ENCODE measurements at places on chromosomes 1 and 21.

- DNase-seq, result peak; percentile 37
Measured at GRCh38 chr1:214123061-214123784, 135.4 kb downstream of the PROX1 start.

- DNase-seq, result no peak
Measured at GRCh38 chr1:219772265-219773036, 155.9 kb downstream of the SLC30A10 start.

GRCh38 chr1:2583331-2583791 is 3.2 kb upstream of the PRXL2B start:
- DNase-seq, result no peak

DNA sequence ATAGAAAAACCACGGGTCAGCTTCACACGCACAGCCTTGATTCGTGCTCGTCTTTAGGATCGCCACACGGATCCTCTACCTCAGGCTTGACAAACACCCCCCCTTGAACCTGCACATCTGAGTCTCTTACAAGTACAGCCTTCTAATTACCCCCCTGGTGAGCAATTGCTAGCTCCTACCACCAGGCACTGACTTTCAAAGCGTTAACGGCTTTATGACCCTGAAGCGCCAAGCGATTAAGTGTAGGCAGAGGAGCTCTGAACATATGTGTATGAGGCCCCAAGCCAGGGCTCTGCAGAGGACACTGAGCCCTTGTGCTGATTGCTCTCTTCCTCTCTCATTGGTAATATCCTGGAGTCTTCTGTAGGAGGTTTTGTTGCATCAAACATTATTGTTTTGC is 55.7 kb upstream of the EPHA8 start:
- DNase-seq, result no peak

DNA sequence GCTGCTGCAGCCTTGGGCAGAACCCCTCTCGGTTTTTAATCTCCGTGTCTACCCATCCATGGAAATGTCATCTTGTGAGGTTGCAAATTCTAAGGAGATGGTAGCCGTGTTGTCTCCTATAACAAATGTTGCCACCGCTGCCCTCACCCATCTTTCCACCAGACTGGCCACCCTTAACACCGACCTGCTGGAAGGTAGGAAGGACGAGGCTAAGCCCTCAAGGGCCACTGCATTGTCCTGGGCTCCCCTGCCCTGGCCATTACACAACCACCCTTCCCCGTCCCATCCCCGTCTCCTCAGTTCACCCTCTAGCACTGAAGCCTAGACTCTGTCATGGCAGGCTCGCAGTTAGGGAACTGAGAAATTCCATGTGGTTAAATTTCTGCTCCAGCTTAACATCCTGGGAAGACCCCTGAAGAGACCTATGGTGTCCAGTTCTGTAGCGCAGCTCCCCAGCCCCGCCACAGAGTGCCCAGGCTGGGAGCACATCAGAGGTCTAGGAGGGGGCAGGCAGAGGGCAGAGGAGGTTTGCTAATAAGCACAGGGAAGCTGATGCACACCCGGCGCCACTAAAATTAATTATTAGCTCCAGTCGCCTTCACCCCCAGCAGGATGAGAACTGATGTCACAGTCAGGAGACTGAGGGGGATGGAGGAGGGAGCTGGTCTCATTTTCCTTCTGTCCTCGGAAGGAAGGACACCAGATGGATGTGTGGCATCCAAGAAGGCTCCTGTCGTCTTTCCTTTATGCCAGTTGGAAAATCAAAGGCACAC is 38.3 kb downstream of the STUM start:
- DNase-seq, result no peak

- DNase-seq, result peak; percentile 28
Measured at GRCh38 chr1:204623365-204623893, 62.1 kb downstream of the LRRN2 start.

DNA sequence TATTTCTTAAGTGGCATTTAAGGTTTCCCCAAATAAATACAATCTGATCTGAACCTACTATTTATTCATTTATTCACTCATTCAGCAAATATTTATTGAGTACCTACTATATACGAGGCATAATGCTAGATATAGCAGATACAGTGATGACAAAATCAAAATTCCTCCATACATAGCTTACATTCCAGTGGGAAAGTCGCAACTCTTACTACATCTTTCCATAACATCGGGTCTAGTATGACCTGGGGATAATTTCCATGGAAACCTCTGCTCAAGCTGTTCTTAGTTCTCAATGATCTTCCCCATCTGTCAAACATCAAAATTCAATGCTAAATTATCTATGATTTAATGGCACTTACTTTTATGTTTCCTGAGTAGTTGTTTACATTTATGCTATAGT is 70.8 kb upstream of the PRKACB start:
- no peak for DNase-seq

DNA sequence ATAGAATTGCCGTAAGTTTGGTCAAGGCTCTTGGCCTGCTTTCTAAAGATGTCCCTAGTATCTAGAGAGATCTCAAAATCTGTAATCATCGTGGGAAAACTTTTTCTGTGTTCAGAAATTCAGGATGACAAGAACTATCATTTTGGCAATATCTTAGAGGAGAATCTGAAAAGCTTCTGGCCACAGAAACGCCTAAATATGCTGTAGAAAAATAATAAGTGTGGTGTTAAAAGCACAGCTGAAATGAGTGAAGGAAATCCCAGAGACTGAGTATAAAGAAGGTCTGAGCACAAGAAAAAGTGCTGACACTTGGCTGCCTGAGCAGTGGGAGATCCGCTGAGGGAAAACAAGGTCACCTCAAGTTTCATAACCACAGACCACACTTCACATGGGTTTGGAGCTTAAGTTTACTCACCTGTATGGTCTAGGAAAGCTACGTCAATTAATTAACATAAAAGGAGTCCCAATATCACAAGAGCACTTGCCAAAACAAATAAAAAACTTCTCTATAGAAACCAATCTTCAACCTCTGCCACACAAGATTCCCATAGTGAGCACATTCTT is 235.2 kb upstream of the IRF2BP2 start:
- DNase-seq, result no peak

- peak; percentile 73 for DNase-seq
Measured at GRCh38 chr1:33300673-33301072, 20.2 kb downstream of the A3GALT2 start.
